ENCODE measurements at places on chromosomes 5 and 9.

- no peak for DNase-seq
These were observed 102.3 kb downstream of the GLIS3 start for GRCh38 chr9:4197548-4197947.

GRCh38 chr9:15553528-15553898 is 670 bp downstream of the CCDC171 start:
- no peak for DNase-seq

GRCh38 chr5:84032324-84032723 is 311.7 kb upstream of the HAPLN1 start:
- no peak for DNase-seq

DNA sequence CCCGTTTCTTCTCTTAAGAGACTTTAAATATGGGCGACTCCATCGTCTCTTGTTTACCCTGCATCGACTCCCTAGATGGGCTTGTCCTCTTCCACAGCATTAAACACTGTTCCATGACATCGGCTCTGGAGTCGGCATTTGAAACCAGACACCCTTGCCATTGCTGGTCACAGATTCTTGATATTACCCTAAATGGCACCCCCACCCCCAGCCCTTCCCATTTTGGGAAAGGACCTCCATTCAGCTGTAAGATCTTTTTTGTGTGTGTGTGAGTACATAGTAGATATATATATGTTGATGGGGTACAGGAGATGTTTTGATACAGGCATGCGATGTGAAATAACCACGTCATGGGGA is 51.1 kb upstream of the SH3PXD2B start:
- DNase-seq: no peak

- peak; percentile 63 for DNase-seq
These were observed 18.8 kb downstream of the NANS start for GRCh38 chr9:98075332-98075805.

GRCh38 chr9:109707355-109707754 is 72.6 kb upstream of the PALM2AKAP2 start:
- no peak for DNase-seq

- DNase-seq: peak; percentile 32
These were observed 43.7 kb upstream of the ITGA1 start for GRCh38 chr5:52743970-52744369.

- peak; percentile 23 for DNase-seq
These were observed 148.3 kb downstream of the GAPVD1 start for GRCh38 chr9:125409637-125410521.

GRCh38 chr9:135330685-135331590 is 148.6 kb upstream of the PPP1R26 start:
- DNase-seq: no peak

GRCh38 chr9:75152416-75152815 is 64.1 kb downstream of the OSTF1 start:
- DNase-seq: no peak

DNA sequence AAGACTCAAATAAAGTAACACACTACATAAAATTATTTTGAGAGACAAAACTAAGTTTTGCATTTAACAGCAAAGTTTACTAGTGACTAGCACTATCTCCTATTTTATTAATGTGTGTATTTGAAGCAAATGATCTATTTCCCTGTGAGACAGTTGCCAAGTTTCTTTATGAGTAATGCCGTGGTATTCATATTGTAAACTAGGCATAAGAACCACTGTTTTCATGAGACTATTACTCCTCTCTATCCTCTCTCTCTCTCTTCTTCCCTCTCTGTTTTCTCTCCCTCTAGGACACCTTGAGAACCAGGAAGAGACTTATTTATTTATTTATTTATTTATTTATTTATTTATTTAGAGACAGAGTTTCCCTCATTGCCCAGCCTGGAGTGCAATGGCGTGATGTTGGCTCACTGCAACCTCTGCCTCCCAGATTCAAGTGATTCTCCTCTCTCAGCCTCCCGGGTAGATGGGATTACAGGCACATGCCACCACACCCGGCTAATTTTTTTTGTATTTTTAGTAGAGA is 61.1 kb downstream of the MLANA start:
- DNase-seq: peak; percentile 16

DNA sequence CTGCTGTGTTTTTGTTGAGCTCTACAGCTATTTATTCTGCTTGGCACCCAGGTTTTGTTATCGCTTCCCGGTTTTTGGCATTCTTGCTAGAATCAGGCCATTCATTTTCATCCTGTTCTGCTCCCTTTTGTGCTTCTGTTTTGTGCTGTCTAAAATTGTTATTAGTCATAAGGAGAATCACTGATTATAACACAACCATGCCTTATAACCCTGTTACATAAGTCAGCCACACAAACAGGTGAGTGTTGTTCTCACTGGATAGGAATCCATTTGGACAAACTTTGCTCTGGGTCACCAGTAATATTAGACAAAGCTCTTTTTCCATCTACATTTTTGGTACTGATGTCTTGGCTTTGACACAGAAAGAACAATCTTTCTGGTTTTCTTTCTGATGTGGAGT is 622.8 kb downstream of the PSAT1 start:
- no peak for DNase-seq

DNA sequence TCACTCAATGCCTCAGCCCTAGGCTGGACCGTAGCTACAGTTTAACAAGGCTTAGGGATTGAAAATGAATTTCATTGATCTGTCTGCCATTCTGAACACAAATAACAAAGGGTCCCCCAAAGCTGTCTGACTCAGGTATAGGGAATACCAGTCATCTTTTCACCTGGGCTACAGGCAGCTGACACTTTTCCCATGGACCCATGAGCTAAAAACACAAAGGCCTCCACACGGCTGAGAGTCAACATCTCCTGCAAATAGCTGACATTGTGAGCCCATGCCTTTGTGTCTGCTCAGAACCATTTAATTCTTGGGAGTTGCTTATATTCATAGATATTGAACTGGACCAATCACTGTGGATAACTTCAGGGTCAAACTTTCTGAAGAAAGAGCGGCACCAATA is 121.1 kb upstream of the SLIT3 start:
- DNase-seq: no peak

DNA sequence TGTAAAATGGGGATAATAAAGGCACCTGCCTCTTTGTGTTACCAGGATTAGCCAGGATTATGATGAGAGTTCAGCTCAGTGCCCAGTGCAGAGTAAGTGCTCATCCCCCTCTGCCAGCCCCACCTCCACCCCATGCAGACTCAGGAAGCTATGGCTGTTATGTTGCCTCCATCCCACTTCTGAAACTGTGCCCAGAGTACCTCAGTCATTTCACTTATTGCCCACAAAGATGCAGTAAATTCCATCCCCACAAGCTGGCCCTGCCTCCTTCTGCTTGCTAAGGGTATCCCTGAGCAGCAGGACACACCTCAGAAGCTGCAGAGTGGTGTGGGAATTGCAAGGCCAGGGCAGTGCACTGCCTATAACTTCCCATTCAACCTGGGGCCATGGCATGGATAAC is 415.1 kb downstream of the SPOCK1 start:
- DNase-seq: peak; percentile 69

DNA sequence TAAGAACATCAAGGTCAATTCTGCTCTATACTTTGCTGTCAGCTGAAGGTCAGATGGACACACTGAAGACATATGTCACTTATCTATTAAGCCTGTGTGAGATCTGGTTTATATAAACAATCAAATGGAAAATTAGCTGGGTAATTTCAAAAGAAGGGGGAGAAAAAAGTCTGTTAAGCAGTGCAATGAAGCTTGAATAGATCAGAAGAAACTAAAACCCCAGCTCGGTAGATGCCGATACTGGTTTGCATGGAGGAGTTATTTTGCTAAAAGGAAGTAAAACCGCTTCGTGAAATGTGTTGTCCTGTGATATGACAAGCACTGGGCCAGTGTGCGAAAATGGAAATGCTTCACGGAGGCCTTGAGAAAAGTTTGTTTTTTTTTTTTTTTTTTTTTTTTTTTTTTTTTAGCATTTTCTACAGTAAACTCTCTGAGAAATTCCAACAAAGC is 148.8 kb downstream of the MEF2C start:
- DNase-seq: peak; percentile 16

- DNase-seq: no peak
These were observed 73.2 kb downstream of the TLE1 start for GRCh38 chr9:81616141-81616540.

- no peak for DNase-seq
These were observed 16.4 kb upstream of the DMAC1 start for GRCh38 chr9:7816021-7816420.

- DNase-seq: no peak
These were observed 256.3 kb upstream of the C9orf72 start for GRCh38 chr9:27829621-27830020.

GRCh38 chr5:115838885-115839518 is 2.4 kb downstream of the ATG12 start:
- peak; percentile 56 for DNase-seq

GRCh38 chr5:59790376-59790775 is 103.2 kb downstream of the PDE4D start:
- DNase-seq: no peak

DNA sequence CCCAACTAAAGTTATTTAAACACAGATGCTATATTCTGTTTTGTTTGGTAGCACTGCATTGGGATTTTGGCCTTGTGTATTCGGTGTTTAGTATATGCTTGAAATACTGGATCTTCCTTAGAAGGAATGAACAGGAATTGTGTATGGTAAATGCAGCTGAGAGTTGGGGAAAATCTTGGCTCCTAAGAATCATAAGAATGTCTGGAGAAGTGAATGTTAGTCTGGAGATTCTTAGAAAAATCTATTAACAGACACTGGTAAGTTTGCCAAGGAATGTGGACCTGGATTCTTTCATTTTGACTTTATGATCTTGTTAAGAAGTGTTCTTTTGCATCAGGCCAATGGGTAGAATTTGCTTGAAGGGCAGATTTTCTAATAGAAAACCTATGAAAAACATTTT is 38.9 kb downstream of the SNX30 start:
- peak; percentile 67 for DNase-seq

DNA sequence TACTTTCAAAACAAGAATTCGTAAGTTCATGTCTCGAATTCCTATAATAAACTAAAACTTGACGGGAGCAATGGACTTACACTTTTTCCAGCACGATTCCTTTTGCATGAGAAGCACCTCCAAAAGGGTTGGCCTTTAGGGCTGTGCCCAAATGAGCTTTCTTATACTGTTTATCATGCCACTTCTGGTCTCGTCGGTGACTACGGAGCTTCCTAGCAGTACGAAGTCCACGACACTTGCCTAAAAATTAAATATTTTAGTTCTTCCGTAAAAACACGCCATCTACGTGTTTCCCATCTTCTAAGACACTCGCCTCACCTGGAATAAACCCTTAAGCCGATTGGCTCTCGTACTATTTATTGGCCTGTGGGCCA is 554 bp downstream of the RPS23 start:
- no peak for DNase-seq

GRCh38 chr5:477247-477646 is 34.3 kb downstream of the EXOC3 start:
- no peak for DNase-seq

- no peak for DNase-seq
These were observed 1.2 kb upstream of the MSANTD3 start for GRCh38 chr9:100425758-100426157.

- DNase-seq: no peak
These were observed 36.5 kb upstream of the HSPA9 start for GRCh38 chr5:138611678-138612218.

DNA sequence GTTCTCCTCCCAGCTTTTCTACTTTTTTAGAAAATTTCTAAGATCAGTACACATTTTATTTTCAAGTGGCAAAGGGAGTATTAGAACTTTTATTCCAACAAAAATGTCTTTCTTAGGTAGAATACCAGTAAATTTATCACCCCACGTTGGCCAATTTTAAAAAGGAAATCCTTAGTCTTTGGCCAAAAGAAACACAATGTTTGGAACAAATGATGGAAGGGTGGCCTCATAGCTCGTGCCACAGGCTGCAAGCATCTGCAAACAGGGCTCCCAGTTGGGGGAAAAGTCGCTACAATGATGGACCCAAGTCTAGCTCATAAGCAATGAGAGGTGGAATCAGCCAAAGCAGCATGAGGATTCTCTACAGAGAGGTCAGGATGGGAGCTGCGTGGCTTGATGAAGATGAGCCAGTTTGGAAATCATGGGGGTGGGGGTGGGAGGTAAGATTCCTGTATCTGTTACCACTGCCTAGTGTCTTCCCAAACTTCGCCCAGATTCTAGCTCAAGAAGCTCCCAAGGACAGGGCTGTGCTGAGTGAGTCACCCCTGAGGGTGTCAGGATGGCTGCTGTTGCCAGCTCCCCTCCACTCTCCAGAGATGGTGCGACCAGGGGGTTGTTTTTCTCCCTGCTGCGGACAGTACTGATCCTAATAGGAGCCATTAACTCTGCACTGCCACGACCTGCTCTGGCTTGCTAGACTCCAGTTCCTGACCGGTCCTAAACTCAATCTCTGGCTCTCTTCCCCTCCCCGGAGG is 75.6 kb downstream of the DCP2 start:
- DNase-seq: no peak

DNA sequence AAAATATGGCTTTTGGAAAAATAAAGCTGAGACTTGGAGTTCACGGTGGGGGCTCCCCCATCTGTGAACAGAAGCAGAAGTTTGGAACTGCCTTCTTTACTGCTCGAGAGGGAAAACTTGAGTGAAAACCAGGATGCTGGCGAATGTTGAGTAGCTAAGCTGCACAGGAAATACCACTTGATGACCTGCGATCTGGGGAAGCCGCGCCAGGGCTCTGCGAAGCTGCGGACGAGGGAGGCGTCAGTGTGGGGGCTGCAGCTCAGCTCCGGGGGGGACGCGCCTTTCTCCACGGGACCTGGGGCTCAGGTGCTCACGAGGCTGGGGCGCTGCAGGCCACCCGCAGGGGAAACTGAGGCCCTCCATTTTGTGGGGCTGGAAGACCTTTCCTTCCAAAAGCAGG is 62.3 kb downstream of the TENT4A start:
- no peak for DNase-seq

DNA sequence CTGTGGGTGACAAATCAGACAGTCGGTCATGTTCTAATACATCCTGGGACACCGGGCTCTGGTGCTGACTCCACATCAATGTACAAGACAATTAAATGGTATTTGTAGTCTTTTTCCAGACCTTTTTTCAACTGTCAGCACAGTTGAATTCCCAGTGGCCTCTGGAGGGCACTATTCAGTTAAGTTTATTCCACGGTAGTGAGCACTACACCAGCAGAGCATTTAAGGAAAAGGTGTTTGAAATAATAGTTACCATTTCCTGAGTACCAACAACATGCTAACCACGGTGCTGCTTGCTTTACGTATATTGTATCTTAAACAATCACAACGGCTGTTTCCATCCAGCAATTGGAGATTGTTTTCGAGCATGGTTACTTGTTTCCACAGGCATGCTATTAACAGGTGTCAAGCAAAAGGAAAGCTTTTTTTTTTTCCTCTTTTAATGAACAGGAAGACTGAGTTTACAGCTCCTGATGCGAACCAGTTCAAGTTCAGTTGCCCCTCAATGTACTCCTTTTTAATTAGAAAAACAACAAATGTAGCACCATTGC is 186.7 kb downstream of the PDZD2 start:
- DNase-seq: peak; percentile 81
